ENCODE measurements at places on chromosomes 3 and 15. TPM values are rescaled to one million over a fixed set of nuclear protein-coding genes. Genes with fewer than 3 reads are reported as not detected.

The GOLGA8S gene
- total RNA-seq = not detected

The SRPRB gene
- total RNA-seq = 86.1 TPM

The FSD2 gene
- total RNA-seq = not detected

The EXOSC7 gene
- 35.6 TPM for total RNA-seq

The COL6A5 gene
- 0.15 TPM for total RNA-seq

The ST8SIA2 gene
- 0.42 TPM for total RNA-seq

The MLH1 gene
- total RNA-seq = 17.5 TPM

The SH3GL3 gene
- not detected for total RNA-seq

The NTRK3 gene
- total RNA-seq = 1.5 TPM

The UROC1 gene
- total RNA-seq = not detected

The CLDN11 gene
- 1.3 TPM for total RNA-seq

The ACSBG1 gene
- 0.59 TPM for total RNA-seq

The NAALADL2 gene
- total RNA-seq = 8.5 TPM

DNA sequence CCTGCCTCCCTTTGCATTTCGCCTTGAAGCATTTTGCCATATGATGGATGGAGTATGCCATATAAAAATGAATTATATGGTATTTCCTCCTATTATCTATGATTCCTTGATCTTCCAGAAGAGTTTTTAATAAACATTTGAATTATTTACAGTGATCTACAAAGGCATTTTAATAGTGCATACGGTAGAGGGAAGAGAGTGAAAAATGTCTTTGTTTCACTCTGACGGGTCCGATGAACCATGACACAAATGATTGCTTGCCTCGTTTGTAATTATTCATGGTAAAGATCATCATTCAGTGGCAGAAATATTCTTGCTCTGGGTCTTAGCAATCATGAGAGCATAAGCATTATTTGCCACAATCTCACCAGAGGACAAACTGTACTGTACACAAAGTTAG is 1010.9 kb downstream of the NTRK3 start:
- DNase-seq = no peak

DNA sequence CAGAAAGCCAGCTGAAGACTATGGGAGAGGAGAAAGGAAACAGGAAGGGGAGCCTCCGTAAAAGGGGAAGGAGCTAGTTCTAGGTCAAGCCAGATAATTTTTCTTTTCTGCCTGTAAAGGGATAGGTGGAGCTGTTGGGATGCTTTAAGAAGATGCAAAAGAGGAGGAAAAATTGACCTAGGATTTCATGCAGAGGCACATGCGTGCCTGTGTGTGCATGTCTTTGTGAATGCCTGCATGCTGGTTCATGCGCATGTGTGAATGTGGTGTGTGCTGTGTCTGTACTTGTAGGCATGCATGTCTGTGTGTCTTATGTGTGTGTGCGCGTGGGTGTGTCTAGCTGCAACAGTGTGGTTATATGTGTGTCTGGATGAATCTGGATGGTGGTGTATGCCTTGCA is 27.3 kb downstream of the CCDC33 start:
- DNase-seq = no peak

- no peak for DNase-seq
Measured at GRCh38 chr3:127487196-127487595, 103.3 kb downstream of the TPRA1 start.

GRCh38 chr15:67945951-67946700 is 106.3 kb upstream of the RNU6-1 start:
- no peak for DNase-seq

- no peak for DNase-seq
Measured at GRCh38 chr3:159910991-159911663, 77.5 kb upstream of the IL12A start.

GRCh38 chr15:23467110-23467600 is 20.1 kb upstream of the GOLGA6L2 start:
- no peak for DNase-seq

GRCh38 chr3:151838574-151839312 is 24.8 kb downstream of the AADAC start:
- peak; percentile 62 for DNase-seq

DNA sequence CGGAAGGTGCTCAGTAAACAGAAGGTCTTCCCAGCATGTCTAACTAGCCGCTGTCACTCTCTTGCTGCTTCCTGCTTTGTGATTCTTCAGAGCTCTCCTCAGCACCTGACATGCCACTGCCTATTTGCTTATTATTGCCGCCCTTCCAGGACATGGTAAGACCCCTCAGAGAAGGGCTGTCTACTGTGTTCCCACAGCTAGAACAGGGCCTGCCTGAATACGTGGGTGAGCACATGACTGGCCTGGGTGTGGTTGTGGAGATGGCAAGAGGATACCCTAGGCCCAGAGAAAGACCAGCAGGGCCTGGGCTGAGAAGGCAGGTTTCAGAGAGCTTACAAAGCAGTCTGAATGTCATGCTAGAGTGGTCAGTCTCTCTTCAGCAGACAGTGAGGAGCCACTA is 2.4 kb upstream of the EPHB1 start:
- DNase-seq = no peak

DNA sequence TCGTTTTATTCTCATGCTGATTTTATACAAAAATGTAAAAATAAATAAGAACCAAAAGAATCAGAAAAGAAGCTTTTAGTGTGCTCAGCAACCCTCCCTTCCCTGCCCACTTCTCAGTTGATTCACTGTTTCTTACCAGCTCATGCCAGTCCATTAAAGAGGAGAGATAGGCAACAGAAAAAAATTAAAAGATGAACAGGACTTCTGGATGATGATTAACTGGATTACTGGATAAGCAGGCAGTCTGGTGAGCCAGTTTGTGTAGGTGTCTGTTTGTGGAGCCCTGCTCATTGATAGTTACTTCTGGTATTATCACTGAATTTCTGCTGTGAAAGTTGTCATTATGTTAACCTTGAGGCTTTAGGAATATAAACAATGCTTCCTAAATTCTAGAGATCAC is 15.1 kb upstream of the GPR171 start:
- no peak for DNase-seq

GRCh38 chr3:62020706-62021105 is 352.6 kb downstream of the FEZF2 start:
- DNase-seq = no peak

GRCh38 chr15:80157215-80157614 is 4.4 kb downstream of the FAH start:
- no peak for DNase-seq

GRCh38 chr3:49996016-49996415 is 56.1 kb downstream of the RBM6 start:
- DNase-seq = no peak

DNA sequence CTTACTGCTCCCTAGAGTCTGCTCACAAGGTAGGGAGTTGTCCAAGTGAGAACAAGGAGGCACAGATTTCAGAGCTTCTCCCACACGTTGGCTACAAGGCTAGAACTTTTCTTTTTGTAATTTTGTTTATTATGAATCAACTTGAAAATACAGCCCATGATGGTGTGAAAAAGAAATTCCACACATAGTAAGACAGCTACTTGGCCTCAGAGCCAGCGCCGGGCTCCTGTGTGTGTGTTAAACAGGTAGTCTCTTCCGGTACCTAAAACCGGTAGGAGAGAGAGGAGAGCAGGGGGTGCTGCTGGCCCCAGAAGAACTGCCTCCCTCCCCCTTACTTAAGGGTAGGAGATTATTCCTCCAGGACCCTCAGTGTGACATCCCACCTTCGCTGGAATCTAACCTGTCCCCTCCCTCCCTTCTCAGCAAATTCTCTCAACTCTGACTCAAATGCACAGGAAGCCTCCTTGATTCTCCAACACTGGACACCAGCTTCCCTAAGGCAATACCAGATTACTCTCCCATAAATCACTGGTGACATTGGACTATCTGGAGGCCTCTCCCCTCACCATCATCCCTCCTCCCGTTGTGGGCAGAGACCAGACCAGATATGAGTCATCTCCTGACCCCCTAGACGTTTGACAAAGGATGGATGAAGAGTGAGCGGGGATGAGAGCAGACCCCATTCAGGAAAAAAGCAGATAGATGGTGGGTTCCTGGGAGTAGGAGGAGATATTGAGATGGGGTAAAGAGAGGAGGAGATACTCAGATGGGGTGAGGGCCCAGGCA is 4.5 kb upstream of the IP6K1 start:
- DNase-seq = no peak

- no peak for DNase-seq
Measured at GRCh38 chr3:46448721-46449120, 16.0 kb downstream of the LTF start.

GRCh38 chr3:108936924-108937689 is 16.6 kb downstream of the GUCA1C start:
- DNase-seq = no peak

- DNase-seq = no peak
Measured at GRCh38 chr3:120077731-120078130, 16.5 kb downstream of the GSK3B start.

GRCh38 chr3:151933234-151933853 is 59.9 kb downstream of the SUCNR1 start:
- DNase-seq = no peak

GRCh38 chr3:26247712-26248111 is 374.9 kb upstream of the LRRC3B start:
- DNase-seq = no peak

DNA sequence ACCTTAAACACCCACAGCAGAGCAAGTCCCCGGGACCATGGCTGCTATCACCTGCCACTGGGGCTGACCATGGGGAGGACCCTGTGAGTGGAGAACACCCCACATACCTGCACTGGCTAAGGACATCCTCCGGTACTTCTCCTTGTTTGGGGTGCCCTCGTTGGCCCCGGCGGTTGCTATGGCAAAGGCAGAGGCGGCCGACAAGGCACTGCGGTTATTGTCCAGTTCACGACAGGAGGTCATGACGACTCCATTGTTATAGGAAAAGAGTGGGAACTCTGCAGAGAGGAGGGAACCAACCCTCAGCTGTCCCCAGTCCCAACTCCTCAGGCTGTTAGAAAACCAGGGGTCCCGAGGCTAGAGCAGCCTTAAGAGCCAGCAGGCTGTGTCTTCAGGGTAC is 54.8 kb upstream of the CTSH start:
- DNase-seq = no peak

DNA sequence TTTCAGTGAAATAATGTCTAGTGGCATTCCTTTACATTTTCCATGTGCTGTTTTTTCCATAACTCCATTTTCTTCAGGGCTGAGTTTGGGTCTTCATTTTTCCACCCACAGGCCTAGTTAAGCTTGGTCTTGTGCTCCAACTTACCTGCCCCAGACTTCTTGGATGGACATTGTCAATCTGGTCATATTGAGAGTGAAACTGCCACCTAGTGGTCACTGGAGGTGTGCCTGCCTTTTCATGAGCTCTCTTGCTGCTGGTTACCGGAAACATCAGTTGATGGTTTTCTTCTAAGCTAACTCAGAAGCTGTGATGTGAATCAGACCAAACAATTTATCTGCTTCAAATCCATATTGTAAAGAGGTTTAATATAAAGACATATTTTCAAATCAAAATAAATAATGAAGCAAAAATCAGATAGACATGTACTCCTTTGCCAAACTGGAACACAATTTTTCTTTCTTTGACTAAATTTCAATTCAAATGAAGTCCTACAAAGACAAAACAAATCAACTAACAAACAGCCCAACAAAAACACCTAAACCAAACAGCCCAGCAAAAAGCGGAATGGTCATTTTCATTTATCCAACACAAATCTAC is 135.1 kb upstream of the RASGRP1 start:
- DNase-seq = peak; percentile 83

- DNase-seq = no peak
Measured at GRCh38 chr15:42508263-42508690, 12.8 kb downstream of the SNAP23 start.

- DNase-seq = no peak
Measured at GRCh38 chr3:195160257-195160898, 110.6 kb downstream of the XXYLT1 start.

- DNase-seq = no peak
Measured at GRCh38 chr15:73485372-73485771, 42.4 kb downstream of the REC114 start.

DNA sequence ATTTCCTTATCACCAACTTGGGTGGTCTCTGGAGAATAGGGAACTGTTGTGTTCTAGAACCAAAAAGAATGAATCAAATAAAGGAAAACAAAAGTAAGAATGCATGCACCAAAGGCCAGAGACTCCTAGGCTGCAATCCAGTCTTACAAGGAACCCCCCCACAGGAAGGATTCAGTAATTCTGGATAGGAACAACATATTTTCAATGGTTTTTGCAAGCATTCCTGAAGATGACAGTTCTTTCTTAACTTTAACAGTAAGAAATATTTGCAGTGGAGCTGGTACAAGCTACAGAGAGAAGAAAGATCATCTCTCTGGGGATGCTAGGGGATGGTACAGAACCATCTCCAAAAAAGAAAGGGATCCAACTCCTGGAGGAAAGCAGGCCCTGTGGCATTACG is 116.2 kb upstream of the CHRM5 start:
- no peak for DNase-seq

- DNase-seq = no peak
Measured at GRCh38 chr15:38991126-38991525, 426.5 kb upstream of the RASGRP1 start.

GRCh38 chr3:172687501-172687900 is 23.4 kb downstream of the NCEH1 start:
- no peak for DNase-seq

DNA sequence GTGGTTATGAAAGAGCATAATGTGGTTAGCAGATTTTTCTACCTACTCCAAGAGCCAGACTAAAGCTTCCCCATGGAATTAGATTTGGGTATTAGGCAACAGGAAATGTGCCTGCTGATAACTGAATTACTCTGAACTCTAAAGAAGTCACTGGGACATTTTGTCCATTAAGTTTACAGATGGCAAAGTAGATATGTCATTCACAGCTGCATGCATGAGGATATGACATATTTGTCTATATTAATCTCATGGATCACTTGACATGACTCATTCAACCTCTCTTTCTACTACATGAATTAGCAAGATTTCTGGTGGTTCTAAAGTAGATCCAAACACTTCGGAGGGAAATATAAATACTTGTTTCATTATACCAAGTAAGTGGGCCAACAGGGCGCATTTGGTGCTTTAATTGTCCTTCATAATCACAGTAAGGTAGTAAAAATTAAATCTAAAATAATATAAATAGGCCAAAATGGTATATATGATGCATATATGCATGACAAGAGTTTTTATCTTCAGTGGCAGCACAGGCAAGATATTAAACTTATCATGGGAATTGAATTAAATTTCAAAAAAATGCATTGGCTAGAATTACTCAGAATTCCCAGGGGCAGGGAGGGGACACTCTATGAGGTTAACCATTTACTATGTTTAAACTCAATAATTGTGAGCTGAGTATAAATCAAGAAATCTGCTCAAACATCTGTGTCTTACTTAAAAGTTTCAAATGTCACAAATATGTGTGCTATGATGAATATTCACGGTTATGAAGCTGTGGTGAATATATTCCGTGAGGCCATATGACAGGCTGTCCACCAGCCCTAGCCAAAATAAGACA is 365.3 kb upstream of the KCNMB2 start:
- DNase-seq = no peak
